ENCODE measurements at places on chromosomes 2 and 18.

DNA sequence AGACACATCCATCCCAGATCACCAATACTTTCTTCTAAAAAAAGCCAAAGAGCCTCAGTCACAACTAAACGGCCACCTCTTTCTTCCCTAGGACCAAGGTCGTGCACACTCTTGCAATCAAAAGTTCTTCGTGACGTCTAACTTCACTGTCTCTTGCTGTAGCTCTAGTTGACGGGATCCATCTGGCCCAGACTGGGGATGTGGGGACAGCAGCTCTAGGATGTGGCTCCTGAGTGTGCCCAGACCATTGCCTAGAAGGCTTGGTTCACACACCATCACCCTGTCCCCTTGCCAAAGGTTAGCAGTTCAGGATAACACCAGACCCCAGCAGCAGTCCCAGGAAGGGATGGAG is 98.2 kb downstream of the TNS1 start:
- DNase-seq: no peak

DNA sequence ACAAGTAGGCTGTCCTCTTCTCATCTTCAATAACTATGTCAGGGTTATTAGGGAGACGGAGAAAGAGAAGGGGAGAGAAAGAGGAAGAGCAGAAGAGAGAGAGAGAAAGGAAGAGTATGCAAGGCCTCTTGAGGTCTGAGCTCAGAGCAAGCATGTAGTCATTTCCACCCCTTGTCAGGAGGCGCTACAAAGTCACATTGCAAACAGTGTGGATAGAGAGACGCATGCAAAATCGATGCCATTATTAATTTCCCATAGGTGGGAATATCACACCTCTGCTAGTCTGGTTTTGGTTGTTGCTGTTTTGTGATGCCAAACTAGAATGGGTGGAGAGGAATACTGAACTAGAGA is 24.2 kb upstream of the SERPINE2 start:
- no peak for DNase-seq

- DNase-seq: no peak
Observed at GRCh38 chr2:179059026-179059700, 9.2 kb upstream of the CCDC141 start.

GRCh38 chr2:236675051-236675450 is 105.4 kb downstream of the ACKR3 start:
- DNase-seq: no peak

DNA sequence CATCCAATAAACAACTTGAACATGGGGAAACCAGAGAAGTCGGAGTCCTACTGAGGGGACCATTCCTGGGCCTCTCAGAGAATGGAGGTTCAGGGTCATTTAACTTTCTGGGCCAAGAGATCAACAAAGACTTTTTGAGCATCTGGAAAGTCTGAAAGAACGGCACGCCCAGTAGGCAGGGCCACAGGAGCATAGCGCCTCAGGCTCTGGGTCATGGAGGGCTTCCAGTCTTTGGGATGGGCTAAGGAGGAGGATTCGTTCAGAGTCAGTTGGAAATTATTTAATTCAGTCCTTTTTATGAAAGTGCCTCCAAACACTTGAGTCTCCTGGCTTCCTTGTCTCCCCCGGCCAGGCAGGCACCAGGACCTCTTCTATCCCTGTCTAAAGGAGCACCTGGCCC is 101.1 kb upstream of the GLI2 start:
- DNase-seq: no peak

DNA sequence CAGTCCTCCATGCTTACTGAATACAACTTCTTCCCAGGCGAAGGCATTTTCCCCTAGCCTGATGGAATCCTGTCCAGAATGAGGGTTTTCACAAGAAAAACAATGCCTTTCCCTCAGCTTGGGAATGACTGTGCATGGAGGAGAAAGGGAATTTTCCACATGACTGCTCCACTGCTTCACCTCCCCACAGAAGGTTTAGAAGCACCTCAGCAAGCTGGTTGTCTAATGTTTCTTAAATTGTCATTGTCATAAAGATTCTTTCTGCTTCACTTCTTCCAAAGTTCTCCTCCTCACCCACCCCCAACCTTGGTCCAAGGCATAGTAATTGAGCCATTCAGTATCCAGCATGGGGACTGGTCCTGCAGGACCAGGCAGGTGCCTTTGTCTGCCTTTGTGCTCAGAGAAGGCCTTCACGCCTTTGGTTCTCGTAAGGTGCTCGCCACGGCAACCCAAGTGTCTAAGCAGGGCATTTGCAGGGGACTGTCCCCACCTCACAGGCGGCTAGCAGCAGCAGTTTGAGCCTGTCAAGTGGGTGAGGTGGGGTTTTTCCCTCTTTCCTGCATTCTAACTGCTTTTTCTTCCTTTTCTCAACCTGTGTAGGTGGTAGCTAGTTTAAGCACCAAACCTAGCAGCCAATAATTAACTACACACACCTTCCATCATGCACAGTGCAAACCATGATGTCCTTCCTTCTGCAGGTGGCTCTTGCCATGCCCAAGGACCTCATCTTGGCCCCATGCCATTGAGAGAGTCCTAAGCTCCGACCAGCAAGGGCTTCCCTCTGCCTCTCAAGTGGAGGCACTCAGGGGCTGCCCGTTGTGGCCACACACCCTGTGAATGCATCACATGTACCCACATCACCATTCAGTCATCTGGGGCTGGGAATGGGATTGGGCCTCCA is 65.7 kb upstream of the BCL2L11 start:
- DNase-seq: peak; percentile 6

DNA sequence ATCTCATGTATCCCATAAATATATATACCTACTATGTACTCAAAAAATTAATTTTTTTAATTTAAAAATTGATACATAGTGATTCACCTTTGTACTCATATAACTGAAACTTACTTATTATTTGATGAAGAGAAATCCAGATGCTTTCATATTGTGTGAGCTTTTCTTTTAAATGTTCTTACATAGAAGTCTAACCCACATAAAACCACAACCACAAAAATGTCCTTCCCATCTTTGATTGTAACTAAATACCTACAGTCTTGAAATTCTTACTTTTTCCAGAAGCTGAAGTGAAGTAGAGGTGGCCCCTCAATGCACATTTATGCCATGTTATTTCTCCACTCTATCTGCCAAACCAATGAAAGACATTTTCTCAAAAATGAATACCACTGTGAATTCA is 117.9 kb upstream of the COL5A2 start:
- DNase-seq: no peak

GRCh38 chr2:67839242-67839641 is 223.6 kb downstream of the C1D start:
- DNase-seq: no peak

GRCh38 chr2:109459485-109459884 is 154.3 kb downstream of the SEPTIN10 start:
- peak; percentile 25 for DNase-seq

- no peak for DNase-seq
Observed at GRCh38 chr18:52409727-52410126, 69.7 kb downstream of the DCC start.

- DNase-seq: no peak
Observed at GRCh38 chr2:190722061-190722759, 73.3 kb downstream of the NAB1 start.

DNA sequence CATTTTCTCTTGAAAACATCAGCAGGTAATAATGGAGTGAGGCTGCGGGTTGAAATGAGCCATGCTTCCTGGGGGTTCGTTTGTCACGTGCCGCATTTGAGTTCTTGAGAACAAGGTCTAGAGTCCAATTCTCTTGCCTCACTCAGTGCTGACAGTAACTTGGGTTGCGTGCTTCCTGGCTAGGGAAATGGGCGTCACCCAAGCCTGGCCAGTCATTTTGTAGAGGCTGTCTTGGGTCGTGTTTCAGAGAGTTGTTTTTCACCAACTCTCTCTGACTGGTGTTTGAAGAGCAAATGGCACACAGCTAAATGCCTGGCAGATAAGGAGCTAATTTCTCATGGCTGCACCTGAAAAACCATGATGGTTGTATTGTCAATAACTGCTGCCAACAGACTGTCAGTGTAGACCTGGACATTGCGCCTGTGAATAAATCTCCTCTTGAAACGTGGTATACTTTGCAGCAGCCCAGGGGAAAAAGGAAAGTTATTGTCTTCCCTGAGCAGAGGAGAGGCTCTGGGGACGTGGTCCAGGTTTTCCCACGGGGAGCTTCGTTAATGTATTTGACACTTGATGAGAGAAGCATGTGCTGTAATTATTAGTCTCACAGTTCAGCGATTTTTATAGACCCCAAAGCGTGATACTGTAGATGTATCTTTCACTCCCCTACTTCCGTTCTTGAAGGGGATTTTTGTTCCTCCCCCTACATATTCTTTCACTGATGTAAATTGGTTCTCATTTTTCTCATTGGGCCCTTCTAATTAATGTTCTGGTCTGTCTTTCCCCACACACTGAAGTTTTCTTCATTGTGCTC is 196.0 kb downstream of the FHOD3 start:
- peak; percentile 76 for DNase-seq

DNA sequence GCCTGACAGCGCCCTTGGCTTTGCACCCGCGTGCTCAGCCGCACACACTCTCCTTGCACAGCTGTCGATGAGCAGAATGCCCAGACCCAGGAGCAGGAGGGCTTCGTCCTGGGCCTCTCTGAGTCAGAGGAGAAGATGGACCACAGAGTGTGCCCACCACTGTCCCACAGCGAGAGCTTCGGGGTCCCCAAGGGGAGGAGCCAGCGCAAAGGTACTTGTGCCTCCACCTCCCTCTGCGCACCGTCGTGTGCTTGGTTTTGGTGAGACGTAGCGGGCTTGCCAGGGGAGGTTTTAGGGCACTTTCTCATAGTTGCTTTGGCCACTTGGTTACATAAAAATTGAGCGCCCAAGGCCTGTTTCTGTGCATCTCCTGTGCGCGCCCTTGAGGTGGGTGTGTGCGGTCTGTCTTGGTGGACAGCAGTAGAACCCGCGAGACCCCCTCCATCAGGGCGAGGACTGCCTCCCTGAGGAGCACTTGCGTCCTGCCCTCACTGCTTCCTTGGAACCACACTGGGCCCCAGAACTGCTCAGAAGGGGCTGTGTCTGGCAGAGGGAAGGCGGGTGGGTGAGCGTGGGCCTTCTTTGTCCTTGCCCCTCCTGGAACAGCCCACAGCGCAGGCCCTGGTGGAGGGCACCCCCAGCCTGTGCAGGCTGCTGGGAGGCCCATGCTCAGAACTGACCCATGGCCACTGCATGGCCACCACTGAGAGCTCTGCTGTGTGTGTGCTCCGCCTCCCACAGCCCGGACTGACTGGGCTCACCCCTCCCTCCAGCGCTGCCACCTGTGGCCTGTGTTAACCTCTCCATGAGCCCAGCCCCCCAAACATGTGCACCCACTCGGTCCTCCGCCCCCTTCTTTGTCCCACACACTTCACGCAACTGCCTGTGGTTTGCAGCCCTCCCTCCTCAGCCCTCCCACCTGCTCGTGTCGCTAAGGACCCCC is 95.9 kb downstream of the DGKD start:
- no peak for DNase-seq

GRCh38 chr2:237433920-237434676 is 20.1 kb upstream of the COL6A3 start:
- DNase-seq: no peak

DNA sequence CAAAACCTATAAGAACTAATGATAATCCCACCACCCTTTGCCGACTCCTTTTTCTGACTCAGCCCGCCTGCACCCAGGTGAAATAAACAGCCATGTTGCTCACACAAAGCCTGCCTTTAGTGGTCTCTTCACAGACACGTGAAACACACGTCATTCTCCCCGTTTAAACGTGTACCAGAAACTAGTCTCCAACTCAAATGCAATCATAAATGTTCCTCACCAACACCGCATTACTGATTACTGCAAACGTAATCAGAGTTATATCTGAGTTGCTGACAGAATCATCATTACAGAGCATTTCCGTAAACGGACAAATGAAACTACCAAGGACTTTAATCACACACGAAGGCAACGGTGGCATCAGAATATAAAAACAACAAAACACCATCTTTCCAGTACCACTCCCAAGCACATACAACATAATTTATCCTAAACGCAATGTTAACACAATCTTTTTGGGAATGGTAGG is 1.9 kb downstream of the CLK1 start:
- no peak for DNase-seq

GRCh38 chr2:172204762-172205161 is 102.1 kb upstream of the DLX2 start:
- no peak for DNase-seq

- DNase-seq: no peak
Observed at GRCh38 chr2:71606244-71606643, 152.9 kb downstream of the DYSF start.
